NCI-H69 (cell line): ENCODE measurements at places on chromosomes 3 and 15.

DNA sequence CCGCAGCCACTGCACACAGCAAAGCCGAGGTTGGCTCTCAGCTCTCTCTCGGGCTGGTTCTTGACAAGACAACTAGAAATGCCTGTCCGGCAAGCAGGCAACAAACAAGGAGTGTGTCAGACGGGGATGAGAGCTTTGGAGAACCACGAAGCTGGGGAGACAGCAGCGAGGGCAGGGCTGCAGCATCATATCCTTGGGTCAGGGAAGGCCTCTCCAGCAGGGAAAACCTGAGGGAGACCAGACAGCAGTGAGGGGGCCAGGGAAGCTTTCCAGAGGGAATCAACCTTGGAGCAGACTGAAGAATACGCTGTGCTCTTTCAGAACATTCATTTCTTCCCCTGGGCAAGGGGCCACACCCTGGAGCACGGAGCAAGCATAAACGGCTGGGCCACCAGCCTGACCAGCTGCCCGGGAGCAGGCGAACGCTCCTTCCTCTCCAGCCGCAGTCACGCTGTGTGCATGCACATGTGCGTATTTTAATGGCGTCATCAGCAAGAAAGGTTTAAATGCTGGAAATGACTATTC is 58.7 kb downstream of the CHSY1 start:
- DNase-seq = no peak

- DNase-seq = no peak
Observed at GRCh38 chr3:194869482-194870169, 183.9 kb downstream of the FAM43A start.

GRCh38 chr3:175484666-175485065 is 625.5 kb downstream of the NAALADL2 start:
- DNase-seq = no peak

GRCh38 chr15:84821501-84822021 is 4.4 kb downstream of the ALPK3 start:
- no peak for DNase-seq

GRCh38 chr3:32238453-32239306 is at the start of gene CMTM8:
TSS of gene CMTM8 (plus strand) at chr3:32238680. CDS start at chr3:32238973, 293 bp downstream.
- peak; percentile 79 for DNase-seq

GRCh38 chr3:46492890-46493547 is 4.8 kb upstream of the RTP3 start:
- DNase-seq = no peak
